ENCODE measurements at places on chromosomes 3 and 15.
A peak's percentile ranks its signal among the peaks of the same experiment; 100 is the strongest.

DNA sequence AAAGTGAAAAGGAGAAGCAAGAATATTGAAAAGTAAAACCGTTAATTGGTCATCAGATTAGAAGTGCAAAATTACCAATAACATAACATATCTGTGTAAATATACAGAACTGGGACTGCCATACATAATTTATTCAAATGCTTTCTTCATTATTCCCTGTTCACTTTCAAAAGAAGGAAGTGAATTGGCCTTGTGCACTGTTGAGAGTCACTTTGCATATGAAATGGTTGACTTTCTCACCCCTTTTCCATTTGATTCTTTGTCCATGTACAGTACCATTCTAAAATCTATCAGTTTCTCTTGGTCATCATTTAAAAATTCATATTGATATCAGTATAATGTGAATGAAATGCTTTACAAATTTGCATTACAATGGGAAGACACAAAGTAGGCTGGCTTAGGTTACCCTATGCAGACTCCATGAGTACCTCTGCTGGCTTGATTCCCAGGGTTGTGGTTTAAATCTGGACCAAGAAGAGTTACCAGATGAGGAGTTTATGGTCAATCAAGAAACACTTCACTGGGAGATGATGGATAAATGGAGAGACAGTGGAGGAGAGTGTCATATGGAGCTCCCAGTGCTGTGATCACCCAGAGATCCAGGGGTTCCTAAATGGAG is 210.9 kb upstream of the TOPAZ1 start:
- DNase-seq: no peak

GRCh38 chr15:64842096-64842939 is 603 bp downstream of the PLEKHO2 start:
- DNase-seq: no peak

DNA sequence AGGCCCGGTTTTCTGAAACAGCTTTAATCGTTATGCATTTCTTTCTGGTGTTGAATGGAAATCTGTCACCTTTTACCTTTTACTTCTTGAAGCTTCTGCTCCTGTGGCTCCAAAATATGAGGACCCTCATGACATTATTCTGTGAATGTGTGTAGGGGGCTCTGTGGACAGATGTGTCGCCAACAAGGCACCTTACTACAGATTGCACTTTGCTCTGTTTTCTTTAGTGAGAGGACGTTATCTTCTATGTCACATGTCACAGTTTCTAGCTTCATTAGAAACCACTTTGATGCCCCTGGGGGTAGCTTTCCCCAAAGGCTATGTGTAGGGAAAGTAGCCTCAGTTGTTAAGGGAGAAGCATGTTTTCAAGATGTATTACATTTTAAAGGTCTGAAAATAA is 195.6 kb downstream of the ZNF621 start:
- no peak for DNase-seq

DNA sequence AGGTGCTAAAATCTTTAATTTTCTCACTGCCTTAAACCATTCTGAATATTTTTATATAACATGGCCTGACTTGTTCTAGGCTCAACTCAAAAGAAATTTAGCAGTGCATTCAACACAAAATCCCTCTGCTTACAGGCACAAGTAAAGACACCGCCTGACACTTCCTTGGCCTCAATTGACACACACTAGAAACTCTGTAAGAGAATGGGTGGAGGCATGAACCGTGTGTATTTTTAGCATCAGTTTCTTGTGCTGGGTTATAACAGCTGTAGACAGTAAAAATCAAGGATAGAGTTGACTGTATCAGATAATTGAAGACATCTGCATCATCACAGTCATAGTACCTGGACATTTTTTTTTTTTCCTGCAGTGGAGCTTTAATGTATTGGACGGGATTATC is 54.3 kb downstream of the SLC9A9 start:
- no peak for DNase-seq

DNA sequence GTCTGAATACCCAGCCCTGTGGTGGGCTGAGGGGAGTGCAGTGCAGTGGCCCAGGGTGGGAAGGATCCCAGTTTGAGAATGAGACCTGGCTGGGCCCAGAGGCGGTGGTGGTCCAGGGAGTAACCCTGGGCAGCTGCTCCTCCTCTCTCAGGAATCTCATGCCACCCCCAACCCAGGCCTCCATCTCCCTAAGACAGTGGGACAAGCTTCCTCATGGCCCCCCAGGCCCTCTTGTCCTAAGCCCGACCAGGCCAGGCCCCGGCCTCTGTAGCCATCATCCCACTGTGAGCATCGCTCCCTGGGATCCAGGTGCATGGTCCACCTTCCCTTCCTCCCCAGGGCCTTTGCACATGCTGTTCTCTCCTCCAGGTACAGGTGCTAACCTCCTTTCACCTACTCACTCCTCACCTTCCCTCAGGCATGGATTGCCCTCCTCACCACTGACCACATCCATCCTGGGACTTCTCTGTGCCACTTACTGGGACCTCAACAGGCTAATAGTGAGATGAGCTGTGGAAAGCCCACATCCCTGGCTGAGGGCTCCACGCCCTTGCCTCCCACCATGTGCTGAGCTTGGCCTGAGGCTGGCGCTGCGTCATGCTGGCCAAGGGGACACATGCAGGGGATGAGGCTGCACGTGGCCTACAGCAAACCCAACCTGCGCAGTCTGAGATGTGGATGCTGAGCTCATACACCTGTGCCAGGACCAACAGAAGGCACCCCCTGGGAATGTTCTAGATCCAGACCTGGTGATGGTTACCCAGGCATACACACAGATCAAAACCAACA is 9.9 kb downstream of the CHDH start:
- no peak for DNase-seq

GRCh38 chr15:88849376-88850072 is 45.8 kb downstream of the HAPLN3 start:
- no peak for DNase-seq

GRCh38 chr3:122681974-122682409 is 1.4 kb downstream of the PARP14 start:
- DNase-seq: no peak

- DNase-seq: peak; percentile 56
These were observed 3.2 kb downstream of the ANP32A start for GRCh38 chr15:68817304-68818065.

DNA sequence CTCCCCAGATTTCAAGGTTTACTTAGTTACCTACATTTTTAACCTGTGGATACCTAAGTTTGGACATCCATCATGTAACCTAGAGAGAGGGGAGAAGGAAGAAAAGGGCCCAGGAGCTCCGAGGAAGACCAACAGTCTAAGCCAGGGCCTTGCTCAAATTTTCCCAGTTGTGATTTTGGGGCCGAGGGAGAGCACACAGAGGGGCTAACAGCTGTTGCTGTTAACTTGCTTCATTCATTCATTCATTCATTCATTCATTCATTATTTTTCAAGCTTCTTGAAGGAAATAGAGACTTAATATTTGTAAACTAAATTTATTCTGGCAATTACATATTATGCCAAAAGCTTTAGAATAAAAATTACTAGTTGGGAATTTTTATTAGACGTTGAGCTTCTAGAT is 22.9 kb downstream of the SYNM start:
- no peak for DNase-seq

DNA sequence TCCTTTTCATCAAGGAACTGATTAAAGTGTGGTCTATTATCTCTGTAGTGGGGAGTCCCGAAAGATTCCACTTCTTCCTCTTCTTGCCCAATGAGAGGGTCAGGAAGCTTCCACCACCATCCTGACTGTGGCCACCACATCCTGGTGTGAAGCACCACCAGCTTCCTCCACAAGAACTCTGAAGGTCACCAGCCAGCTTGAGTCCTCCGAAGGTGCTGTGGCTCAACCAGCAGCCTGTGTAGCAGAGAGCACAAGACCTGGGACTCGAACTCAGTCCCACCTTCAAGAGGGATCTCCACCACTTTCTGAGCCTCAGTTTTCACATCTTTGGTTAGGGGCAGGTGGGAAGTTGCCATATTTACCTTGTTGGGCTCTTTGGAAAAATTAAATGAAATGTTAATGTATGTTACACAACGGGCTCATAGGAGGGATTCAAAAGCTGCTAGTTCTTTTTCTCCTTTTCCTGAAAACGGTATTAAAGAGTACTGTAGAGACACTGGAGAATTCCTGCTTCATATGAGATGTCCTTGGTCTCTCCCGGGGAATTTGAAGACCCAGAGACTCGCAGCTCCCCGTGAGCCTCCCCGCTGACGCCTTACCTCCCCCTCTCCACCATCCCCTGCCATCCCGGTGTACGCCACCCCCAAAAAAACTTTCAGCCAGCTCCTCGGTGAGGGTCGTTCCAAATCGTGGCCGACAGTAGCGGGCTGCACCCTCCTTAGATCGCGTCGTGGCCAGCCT is 816 bp upstream of the ACAN start:
- DNase-seq: no peak

- no peak for DNase-seq
These were observed 677.0 kb downstream of the AGBL1 start for GRCh38 chr15:86756688-86757087.

DNA sequence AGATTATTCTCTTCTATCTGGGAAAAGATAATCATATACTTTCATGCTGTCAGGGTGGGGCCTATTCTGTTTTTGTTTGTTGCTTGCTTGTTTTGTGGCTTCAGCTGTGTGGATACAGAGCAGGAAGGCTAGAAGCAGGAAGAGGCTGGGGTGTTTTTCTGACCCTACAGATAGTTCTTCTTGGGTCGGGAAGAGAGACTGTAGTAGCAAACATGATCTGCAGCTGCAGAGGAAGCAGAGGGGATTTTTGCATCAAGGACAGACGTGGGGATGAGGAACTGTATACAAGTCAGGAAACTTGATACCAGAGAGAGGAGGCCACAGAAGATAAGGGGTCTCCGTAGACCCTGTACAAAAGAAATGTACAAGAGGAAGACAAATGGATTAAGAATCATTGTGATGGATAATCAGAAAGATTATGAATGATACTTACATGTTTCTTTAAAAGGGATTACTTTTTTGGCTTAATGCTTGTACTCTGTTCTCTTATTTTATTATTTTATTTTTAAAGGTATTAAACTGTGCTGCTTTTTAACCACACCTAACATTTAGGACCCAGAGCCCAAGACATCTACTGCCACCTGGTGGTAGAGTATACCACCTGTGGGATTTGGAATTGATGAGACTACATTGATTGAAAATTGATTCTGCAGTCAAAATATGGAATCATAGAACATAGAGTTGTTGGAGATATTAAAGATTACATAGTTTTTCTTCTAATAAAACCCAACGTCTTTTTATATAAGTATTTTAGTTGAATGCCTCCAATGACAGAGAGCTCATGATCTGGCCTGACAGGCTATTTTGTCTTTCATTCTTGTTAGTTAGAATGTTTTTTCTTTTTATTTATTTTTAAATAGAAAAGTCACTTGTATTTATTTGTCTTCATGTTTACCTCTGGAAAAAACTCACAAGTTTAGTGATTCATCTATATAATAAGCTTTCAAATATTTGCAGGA is 87.3 kb upstream of the ROPN1 start:
- no peak for DNase-seq

- no peak for DNase-seq
These were observed 121.8 kb upstream of the CHL1 start for GRCh38 chr3:74676-75243.

DNA sequence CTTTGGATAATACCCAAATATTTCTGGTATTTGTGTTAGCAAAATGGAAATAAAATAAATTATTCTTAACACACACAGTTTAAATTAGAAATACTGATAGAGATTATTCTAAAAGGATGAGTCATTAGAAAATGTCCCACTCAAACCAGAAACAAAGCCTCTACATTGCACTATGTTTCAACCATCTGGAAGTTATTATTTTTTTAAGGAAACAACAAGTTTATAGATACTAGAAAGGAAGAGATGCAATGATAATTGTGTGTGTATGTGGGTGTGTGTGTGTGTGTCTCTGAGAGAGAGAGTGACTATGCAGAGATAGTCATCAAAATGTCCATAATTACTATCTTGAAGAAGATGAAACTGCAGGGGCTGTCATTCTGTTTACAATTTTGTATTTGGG is 1340.5 kb downstream of the ROBO1 start:
- no peak for DNase-seq

DNA sequence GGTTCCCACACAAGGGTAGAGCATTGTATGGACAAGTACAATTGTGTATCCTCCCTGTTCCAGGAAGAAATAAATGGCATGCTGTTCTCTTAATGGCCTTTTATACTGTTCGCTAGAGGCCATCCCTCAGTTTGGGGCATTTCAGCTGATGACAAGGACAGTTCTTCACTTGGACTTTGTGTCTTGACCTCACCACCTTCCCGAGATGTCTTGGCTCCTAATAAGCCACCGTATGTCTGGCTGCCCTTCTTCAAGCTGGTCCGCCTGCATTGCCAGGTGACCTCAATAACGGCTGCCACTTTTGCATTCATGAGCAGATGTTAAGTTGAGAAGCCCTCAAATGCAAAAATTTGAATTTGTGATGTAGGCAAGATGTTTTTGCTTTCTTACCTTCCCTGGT is 24.1 kb downstream of the ZBTB38 start:
- no peak for DNase-seq

DNA sequence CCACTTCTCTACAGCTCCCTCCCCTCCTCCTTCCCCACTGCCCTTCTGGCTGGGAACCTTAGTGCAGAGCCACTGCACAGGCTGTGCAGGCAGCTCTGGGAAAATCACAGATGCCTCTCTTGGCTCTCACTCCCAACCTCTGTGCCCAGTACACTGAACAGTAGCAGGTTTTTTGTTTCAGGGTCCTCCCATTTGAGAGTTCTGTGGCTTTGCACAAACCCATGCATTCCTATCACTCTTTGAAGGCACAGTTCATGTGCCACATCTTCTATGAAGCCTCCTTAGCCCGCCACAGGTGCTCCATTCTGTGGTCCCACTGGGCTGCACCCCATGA is 103.9 kb downstream of the SNRK start:
- no peak for DNase-seq

DNA sequence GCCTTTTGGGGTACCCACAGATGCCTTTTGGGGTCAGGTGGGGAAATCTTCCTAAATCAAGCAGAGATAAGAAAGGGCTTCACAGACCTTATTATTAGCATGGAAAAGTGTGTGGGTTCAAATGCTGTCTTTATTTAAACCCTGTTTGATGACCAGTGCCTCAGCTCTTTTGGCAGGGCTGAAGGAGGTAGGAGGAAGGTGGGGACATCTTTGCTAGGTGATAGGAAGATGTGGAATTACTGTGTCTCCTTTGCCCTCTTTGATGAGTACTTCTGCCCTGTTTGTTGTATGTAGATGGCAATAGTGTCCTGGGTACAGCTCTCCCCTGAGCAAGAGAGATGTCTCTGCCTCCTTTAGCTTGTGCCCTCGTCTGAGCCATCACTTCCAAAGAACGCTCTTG is 333.3 kb upstream of the ROPN1 start:
- no peak for DNase-seq

GRCh38 chr3:8663177-8664061 is 18.8 kb upstream of the SSUH2 start:
- DNase-seq: peak; percentile 18

DNA sequence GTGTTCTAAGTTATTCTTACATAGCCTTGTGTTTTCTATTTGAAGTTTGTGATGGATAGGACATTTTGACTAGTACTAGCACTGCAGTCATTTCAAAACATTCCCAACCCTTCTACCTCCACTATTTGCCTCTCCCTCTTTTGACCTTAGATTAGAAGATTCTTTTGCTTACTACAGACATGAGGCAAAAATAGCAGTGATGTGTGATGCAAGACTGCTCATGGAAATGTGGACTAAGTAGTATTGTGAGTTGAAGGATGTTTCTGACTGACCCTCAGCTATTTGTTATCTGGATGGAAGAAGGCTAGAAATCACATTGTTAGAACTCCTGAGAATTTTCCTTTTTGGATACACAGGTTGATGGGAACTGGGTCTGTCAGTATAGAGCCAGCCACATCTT is 45.9 kb downstream of the ATP2C1 start:
- DNase-seq: no peak

All from stimulated activated CD8-positive, alpha-beta memory T cell treated with anti-CD3 and anti-CD28 coated beads, Interleukin-15, amount 100 ng/mL, for 48 hours (primary cell).